ELR (cell line): ENCODE measurements at places on chromosomes 3 and 15.
A peak's percentile ranks its signal among the peaks of the same experiment; 100 is the strongest.

DNA sequence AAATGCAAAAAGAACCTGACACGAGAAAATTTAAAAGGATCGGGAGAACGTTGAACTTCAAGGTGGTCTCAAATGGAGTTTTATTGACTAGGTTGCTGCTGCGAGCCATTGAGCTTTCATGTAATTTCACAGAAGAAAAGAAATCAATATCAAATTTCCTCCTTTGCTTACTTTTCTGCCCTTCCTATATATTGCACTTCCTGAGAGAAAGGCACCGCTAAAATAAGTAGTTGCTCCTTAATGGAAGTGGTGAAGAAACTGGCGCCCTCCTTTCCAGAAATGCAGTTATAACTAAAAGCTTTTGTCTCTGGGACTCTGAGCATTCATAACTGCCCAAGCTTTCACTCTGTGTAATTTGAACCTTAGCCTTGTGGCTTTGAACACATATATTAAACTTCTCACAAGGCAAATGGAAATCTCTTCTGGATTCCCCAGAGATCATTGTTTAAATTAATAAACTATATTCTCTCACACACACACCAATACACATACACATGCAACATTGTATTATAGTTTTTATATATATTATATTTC is 13.4 kb downstream of the EID1 start:
- no peak for DNase-seq

DNA sequence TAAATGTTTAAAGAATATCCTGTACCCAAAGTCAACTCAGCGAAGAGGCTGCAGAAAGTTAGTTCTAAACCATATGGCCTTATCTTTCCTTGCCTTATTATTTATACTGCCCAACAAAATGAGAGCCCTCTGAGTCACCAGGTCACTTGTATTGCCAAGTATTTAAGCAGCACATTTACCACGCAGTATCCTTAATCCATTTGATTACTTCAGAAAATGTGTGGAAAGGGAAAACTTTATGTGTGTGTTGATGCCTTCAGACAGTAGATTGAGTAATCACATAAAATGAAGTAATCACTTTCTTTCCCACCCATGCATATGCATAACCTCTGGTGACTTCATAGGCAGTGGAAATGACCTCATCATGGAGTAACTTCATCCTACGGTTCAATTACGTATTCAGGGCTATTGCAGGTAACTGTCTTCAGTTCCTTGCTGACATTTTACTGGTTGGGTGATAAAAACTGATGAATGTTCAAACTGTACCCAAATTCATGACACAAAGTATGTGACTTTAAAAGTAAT is 7.5 kb upstream of the CADPS start:
- no peak for DNase-seq

DNA sequence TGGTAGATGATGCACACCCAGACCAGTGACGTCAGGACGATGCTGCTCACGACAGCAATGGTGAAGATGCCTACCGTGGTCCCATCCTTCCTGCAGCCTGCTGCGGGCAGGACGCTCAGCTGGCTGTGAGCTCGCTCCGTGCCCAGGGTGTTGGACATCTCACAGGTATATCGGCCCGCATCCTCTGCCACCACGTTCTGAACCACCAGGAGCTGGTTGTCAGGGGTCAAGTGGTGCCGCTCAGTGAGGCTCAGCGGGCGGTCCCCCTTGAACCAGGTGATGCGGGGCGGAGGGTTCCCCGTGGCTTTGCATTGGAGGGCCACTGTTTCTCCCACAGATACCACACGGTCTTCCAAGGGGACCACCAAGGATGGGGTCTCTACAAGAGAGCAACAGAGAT is 117.8 kb downstream of the LRIG1 start:
- DNase-seq: no peak

DNA sequence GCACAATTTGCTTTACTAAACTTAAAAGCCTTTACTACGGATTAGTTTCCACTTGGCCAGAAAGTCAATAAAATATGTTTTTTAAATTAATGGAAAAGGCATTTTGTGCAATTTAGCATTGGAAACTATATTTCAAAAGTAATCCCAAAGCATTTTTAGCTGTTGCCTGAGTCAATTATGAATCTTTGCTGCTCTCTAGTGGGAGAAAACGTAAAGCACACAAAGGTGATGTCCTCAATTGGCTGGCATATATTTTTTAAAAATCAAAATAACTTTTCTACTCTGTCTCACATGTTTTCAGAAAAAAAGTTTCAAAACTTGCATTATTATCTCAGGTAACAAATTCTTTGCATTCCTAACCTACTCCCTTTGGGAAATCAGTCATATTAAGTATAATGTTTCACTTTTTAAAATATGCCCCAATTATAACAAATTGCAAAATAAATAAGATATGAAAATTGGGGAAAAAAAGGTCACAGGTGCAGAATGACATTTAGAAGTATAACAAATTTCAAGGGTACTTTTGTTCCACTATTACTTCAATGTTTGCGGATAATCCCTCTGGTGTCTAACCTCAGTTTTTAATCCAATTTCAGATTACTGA is 47.2 kb upstream of the TEX55 start:
- DNase-seq: peak; percentile 57

DNA sequence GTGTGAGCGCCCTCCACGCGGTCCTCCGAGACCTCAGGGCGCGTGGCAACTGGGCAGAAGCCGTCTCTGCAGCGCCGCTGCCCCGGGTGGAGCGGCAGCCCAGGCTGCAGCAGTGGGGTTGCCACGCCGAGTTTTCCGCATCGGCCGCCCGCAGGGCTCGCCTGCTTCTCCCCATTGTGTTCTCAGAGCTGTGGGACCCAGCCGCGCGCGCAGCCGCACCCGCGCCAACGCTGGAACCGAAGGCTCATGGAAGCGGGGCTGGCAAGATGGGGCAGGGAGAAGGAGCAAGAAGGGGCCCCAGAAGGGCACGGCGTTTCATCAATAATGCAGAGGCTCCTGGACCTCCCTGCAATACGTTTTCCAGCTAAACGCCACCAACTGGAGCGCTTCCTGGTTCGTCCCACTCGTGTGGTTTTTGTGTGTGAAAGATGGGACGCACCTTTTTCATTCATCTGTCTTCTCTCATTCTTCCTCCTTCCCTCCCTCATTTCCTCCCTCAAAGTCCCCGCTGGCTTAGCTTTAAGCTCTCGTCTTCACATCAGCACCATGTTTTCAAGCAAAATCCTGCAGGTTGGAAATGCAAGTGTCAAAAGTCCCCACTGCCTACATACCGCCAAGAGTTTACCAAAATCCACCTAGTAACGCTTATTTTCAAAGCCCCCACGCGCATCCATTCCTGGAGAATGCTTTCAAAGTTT is 1.2 kb downstream of the ROBO1 start:
- no peak for DNase-seq

GRCh38 chr3:194130807-194131589 is 5.0 kb upstream of the HES1 start:
- no peak for DNase-seq

DNA sequence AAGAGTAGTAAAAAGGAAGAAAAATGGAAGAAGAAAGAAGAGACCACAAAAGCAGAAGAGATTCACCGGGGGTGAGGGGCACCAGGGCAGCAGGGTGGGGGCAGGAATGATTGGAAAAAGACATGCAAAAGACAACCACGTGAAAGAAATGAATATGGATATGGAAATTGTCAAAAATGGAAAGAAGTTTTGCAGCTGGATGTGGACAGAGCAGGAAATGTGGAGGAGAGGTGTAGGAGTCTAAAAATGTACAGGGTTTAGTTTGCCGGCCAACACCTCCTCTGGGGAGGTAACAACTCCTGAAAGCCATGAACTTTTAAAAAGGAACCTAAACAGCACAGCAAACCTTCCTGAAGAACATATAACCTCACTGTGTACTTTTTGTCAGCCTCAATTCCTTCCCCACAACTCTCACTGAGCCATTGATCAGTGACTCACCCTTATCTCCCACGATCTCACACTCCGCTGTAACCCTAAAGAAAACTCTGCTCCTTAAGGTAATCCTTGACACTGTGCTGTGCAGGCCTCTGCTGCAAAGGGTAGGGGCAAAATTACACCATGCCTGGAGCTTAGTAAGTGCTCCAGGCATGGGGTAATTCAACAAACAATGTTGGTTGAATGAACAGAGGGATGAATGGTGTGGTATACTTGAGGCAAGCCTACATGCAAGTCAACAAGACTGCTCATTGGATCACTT is 100.2 kb upstream of the BOC start:
- peak; percentile 54 for DNase-seq

- DNase-seq: no peak
Measured at GRCh38 chr3:4674216-4674615, 181.1 kb downstream of the ITPR1 start.

- no peak for DNase-seq
Measured at GRCh38 chr3:131922356-131922755, 112.5 kb downstream of the CPNE4 start.

- no peak for DNase-seq
Measured at GRCh38 chr15:80266113-80266512, 14.1 kb upstream of the CTXND1 start.

DNA sequence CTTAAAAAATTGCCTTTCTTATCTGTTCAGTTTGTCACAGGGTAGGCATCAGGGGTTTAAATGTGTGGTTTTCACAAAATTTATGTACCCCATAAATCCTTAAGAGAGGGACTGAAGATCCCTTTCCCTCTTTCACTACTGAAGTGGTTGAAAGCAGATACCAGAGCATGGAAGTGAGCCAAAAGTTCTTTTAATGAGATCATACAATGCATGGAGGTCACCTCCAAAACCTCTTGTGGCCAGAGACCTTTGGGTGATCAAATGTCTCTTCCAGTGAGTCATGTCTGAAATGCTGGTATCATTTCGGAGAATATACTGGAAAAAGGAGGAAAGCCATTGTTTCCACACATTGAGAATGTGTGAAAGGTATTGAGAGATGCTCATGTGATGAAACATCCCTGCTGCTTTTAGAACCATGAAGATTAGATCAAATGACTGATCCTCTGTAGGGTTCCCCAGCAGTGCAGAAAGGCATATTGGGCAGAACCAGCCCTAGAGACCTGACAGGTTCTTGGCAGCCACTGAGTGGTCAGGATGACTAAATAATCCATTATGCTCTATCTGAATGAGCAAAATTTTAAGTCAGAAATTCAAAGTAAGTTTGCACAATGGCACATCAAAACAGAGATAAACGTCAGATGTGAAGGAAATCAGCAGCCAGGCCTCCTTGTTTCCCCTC is 165.8 kb upstream of the SLC2A2 start:
- peak; percentile 96 for DNase-seq

GRCh38 chr3:180469149-180469548 is 132.8 kb upstream of the TTC14 start:
- DNase-seq: no peak

GRCh38 chr3:186487819-186488218 is 56.4 kb downstream of the CRYGS start:
- DNase-seq: peak; percentile 16

GRCh38 chr15:95996494-95996893 is 334.0 kb upstream of the NR2F2 start:
- DNase-seq: peak; percentile 4

- peak; percentile 45 for DNase-seq
Measured at GRCh38 chr3:188046561-188047211, 107.3 kb upstream of the LPP start.

DNA sequence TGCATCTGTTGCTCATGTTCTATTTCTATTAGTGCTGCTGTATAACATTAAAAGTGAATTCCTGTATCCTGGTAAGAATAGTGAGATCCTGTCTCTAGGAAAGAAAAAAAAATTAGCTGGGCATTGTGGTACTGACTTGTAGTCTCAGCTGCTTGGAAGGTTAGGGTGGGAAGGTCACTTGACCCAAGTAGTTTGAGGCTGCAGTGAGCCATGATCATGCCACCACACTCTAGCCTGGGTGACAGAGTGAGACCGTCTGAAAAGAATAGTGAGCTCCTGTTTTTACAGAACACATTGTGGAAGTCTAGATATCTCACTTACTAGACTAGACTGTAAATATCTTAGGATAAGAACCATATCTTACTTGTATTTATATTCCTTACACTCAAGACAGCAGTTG is 4.6 kb downstream of the ATP11B start:
- no peak for DNase-seq

DNA sequence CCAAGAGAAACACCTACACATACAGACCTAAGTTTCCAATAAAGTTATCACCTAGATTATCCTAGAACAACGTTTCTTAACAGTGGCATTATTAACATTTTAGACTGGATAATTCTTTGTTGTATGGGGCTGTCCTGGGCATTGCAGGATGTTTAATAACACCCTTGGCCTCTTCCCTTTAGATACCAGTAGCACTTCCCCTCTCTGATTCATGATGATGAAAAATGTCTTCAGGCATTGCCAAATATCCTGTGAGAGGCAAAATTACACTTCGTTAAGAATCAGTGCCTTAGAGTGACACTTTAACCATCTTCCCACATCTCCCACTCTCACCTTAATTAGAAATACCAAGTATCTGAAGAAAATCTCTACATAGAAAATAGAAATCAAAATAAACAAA is 352.6 kb downstream of the CGGBP1 start:
- DNase-seq: peak; percentile 72

GRCh38 chr3:100954199-100954935 is 38.9 kb downstream of the ABI3BP start:
- peak; percentile 19 for DNase-seq

- no peak for DNase-seq
Measured at GRCh38 chr15:87667643-87668042, 588.9 kb downstream of the NTRK3 start.

DNA sequence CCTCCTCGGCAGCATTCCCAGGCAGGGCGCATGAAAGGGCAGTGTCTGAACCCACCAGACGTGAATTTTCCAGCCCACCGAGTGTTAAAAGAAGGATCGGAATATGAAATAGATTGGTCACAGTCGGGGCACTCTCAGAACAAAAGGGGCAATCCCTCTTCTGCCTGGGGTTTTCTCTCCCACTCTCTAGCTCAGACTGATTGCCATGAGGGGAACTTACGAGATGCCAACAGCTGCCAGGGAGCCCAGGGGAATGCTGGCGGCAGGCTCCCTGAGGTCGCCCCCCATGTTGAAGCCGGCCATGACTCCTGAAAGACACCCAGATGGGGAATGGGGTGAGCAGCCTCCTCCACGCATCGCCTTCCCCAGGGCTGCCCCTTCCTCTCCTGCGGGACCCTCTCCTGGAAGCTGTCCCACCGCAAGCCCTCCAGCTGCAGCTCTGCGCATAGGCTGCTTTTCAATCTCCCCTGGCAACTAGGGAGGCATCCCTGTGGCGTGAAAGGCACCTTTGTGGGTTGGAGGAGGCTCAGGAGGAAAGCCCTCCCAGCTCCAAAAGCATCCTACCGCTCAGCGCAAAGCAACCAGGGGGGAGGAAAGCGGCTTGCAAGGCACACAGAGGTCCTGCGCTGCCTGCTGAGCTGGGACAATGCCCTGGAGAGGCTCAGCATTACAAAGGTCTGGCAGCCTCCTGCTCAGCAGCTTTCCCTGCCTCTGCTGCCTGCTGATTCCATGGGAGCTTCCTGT is 64.8 kb upstream of the HEG1 start:
- DNase-seq: no peak

DNA sequence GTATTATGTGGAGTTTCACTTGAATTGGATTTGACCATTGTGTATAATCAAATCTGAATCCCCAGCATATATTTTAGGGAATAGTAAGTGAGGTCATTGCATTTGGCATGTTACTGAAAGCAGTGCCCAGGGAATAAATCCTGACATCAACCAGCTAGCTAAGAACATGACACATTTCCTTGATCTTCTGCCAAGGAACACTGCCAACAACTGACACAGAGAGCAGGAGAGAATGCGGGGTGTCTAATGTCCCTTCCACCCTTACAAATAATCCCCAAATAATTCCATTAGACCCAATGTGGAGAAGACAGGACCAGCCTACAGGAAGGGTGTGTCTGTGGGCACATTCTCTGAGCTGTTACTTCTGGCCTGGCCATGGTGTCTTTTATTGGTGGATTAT is 30.6 kb upstream of the UBE3A start:
- no peak for DNase-seq
